Stimulated activated CD4-positive, alpha-beta T cell treated with anti-CD3 and anti-CD28 coated beads, TNF-alpha, amount 100 ng/mL, for 48 hours (primary cell): ENCODE measurements at places on chromosomes 3 and 15.

GRCh38 chr15:52162260-52162659 lies 28.9 kb downstream of the GNB5 start:
- no peak for DNase-seq

GRCh38 chr3:169695031-169695430 lies 31.5 kb upstream of the MECOM start:
- DNase-seq = no peak

DNA sequence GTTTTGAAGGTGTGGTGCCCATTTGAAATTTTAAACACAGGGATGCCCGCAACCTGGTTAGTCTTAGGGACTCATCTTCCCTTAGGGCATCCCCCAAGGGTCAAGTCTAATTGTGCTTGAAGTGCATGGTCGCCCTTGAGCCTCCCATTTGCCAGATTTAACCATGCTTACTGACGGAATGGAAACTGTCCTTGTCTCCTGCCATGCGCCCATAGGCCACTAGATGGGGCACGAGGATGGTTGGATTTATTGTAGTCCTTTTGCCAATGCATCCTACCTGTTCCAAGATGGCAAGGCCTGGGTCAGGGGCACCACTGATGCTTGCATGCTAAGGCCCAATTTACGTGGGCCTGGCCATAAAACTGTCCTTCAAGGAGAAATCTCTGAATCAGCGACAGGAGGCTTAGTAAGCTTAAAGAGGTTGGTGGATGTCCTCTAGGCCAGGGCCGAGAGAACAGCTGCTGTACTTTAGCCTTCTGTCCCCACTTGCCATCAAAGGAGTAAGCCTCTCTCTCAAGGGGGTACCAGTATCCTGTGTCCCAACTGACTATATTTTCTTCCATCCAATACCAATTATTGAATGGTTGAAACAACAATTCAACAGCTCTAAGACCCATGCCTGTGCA lies 355.4 kb downstream of the OTOL1 start:
- DNase-seq = no peak

DNA sequence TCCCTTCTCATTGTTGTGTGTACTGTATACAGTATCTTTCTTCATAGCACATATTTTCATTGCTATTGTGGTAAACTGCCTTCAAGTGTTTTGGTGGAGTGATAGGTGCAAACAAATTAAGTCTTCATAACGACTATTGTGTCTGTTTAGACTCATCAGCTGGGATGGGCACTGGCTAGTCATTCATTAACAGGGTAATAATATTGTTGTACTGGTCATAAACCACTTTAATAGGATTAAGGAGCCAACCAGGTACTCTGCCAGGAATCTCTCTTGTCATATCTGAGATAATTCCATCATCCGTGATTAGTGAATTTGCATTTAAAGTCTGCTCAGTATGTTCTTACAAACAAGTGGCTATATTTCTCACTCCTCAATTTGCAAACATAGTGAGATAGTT lies 10.2 kb upstream of the TMEM45A start:
- DNase-seq = no peak
